GM12864 (cell line): ENCODE measurements at places on chromosomes 5 and 9.

- DNase-seq, result no peak
These were observed 33.9 kb upstream of the FOXB2 start for GRCh38 chr9:76985581-76985980.

- no peak for DNase-seq
These were observed 72.4 kb downstream of the CDH12 start for GRCh38 chr5:22780756-22781155.

DNA sequence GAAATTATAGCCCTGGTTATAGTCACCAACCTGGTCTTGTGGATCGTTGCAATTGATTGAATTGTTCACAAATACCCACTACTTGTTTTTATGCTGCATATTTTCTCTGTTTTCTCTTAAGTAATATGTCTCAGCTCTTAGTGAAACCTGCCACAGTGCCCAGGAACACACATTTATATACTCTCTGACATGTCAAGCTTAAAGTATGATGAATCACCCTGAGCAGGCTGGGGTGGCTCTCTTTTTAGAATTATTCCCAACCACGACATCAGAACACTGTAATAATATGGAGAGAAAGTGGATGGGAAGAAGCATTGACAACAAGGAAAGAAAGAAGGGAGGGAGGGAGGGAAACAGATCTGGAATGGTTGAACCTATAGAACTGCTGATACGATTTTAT is 72.8 kb upstream of the ZNF608 start:
- DNase-seq, result no peak

DNA sequence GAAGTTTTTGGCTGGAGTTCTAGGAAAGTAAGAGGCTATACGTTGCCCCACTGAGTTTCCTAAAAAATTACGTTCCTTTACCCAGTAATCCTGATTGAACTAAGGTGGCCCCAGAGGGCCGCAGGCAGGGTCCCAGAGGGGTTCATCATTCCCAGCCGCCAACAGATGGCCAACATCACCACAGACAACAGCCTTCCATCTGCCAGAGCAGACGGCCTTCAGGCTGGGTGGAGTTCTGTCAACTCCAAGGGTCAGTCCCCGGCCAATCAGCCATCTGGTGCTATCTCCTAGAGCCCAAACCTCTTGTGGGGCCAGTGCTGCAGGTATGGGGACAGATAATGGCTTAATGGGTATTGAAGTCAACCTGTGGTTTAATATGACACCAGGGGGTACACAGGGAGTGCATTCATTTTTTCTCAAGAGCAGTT is 30.4 kb downstream of the TBC1D2 start:
- no peak for DNase-seq
